ENCODE measurements at places on chromosomes 16 and 17.

GRCh38 chr17:156094-156621 lies 18.8 kb downstream of the SCGB1C2 start:
- DNase-seq, result no peak

DNA sequence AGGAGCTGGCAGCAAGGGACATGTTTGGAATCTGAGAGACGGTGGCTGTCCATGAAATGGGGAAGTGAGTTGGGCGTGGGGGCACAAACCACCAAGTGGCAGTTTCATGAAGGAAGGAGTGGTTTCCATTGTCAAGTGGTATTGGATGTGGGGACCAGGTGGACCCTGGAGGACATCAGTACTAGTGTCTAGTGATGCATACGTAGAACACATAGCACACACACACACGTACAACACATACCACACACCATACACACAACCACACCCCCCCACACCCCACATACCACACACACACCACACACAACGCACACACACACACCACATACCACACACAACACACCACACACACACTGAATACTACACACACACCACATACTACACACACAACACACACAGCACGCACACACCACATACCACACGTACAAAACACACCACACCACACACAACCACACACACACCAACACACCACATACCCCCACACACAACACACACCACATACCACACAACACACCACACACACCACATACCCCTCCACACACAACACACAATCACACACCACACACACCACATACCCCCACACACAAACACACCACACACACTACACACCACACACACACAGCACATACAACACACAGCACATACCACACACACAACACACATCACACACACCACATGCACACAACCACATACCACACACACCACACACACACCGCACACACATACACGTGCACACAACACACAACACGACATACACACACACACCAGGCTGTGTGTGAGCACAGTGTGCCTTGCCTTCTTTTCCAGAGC lies 41.1 kb upstream of the GSE1 start:
- no peak for DNase-seq

GRCh38 chr17:8649157-8650118 lies 18.9 kb upstream of the MYH10 start:
- no peak for DNase-seq

- no peak for DNase-seq
Measured at GRCh38 chr17:13346996-13347762, 254.6 kb downstream of the HS3ST3A1 start.

DNA sequence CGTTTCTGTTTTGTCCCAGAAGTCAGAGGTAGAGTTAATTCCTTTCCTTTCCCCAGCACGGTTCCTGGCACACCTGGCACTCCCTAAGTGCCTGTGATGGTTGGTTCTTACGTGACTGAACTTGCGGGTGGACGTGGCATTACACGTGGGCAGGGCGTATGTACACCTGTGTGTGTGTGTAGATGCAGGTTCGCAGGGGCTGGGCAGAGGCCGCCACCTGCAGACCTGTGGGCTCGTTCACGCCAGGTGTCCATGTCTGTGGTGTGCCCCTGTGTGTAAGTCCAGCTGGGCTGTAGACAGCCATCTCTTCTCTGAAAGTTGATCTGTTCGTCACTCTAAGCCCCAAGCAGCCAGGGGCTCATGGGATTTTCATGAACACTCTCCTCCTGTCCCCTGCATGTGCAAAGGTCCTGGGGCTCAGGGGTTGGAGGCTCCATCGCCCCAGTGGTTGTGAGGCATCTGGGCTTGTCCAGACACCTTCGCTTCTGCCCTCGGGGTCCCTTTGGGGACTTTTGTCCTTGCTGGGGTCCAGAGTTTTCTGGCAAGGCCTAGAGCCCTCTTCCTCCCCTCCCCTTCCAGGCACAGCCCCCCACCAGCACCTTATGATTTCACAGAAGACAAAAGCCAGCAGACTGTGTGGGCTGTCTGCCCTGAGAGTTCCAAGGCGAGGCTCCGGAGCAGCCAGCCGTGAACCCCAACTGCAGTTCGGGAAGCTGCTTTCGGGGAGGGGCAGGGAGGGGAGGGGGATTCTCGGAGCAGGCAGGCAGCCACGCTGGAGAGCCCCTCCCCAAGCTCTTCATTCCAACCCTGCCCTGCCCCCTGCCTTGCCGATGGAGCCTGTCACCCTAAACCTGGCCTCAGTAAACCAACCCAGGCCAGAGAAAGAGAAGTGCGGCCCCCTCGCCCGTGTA lies 5.4 kb upstream of the FSCN2 start:
- DNase-seq, result no peak

DNA sequence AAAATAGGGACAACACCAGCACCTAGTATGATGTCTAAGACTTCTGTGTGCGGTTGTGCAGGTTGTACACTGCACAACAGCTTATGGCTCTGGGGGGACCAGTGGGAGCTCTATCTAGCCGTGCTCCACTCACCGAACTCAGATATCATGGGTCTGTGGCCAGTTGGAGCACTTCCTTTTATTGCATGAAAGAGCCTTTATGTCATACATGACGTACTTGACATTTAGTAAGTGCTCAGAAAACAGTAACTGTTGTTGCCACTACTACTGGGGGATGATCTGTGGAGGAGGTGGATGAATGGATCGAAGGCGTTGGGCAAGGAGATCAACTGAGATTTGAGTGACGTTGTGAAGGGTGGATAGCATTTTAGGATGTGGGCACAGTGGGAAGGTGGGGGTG lies 368.8 kb downstream of the SNX29 start:
- no peak for DNase-seq

- DNase-seq, result no peak
Measured at GRCh38 chr17:78793415-78793814, 11.3 kb upstream of the CYTH1 start.

GRCh38 chr17:18959071-18959844 lies 7.3 kb downstream of the SLC5A10 start:
- no peak for DNase-seq

Data from activated naive CD8-positive, alpha-beta T cell treated with anti-CD3 and anti-CD28 coated beads, Interleukin-2, amount 50 U/mL, for 16 hours (primary cell).